ENCODE measurements at places on chromosomes 1 and 21.

- no peak for DNase-seq
Observed at GRCh38 chr1:161260376-161261260, 2.1 kb downstream of the PCP4L1 start.

DNA sequence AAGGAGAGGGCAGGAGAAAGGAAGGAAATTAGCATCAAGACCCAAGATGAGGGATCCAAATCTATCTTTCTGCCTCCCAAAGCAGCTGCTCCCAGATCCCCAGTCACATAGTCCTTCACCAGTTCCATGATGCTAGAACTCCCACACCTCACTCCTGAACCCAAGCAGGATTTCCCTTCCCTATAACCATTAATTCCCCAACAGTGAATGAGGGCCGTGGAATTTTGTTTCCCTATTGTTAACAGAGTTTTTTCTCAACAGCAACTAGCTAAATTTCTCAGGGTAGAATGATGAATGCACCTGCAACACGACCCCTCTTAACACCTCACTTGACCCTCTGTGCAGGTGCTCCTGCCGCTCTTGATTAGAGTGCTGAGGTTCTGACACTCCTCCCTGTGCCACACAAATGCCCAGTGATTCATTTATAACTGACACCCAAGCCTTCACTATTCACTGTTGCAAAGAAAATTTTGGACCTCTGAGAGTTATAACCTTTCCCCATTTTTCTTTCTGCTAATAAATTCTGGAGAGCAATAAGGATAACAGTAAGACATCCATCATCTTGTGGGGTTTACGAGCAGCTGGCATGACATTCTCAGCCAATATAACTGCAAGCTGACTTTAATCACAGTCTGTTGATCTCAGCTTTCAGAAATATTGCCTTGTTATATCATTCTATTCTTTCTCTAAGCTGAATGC is 25.4 kb upstream of the NPL start:
- no peak for DNase-seq

DNA sequence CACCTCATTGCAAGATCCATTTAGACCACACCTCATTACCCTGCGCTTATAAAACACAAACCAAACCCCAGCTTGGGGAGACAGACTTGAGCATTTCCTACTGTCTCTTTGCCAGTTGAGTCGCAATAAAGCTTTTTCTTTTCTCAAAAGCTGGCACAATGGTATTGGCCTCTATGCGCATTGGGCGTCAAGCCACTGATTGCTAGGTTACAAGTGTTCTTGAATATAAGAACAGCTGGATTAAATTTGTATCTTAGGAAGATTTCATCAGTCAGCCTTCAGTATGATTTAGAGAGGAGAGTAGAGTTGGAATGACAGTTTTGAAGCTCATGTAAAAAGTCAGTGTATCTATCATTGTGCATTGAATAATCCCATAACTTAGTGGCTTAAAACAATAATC is 84.9 kb upstream of the RAB4A start:
- no peak for DNase-seq

- DNase-seq = no peak
Observed at GRCh38 chr21:16196001-16196400, 466.2 kb downstream of the USP25 start.

DNA sequence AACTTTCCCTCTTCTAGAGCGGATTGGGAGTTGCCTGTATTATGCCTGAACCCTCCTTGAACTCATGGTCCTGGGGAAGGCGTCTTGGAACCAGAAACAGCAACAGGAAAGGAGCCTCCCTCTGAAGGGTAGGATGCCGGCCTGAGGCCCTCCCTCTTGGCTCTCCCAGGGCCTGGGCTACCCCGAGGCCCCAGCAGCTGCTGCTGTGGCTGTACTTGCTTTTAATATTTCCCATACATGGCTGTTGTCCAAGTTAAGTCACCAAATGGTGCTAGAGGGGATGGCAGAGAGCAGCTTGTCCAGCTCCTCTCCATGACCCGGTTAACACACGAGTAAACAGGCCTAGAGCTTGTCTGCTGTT is 10.5 kb downstream of the CHRNB2 start:
- DNase-seq = no peak

GRCh38 chr1:95049935-95050334 is 22.8 kb downstream of the ALG14 start:
- DNase-seq = no peak

- no peak for DNase-seq
Observed at GRCh38 chr1:50476800-50477199, 53.6 kb upstream of the DMRTA2 start.

- no peak for DNase-seq
Observed at GRCh38 chr1:233326811-233327650, 493 bp upstream of the MAP3K21 start.

DNA sequence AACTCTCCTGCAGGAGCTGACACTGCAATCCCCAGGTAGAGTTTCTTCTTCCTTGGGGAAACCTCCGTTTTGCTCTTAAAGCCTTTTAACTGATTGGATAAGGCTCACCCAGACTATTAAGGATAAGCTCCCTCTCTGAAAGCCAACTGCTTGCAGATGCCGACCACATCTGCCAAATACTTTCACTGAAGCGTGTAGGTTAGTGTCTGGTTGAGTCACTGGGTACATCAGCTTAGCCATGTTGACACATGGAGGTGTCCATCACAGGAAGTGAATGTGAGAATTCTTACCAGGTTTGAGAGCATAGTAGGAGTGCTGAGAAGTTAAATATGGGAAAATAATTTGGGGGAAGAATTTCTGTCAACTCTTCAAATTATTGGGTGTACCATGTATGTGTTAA is 202.0 kb downstream of the AJAP1 start:
- DNase-seq = no peak

GRCh38 chr1:54887665-54888071 is 673 bp upstream of the DHCR24 start:
- no peak for DNase-seq

- no peak for DNase-seq
Observed at GRCh38 chr1:154361357-154361756, 36.0 kb downstream of the ATP8B2 start.

DNA sequence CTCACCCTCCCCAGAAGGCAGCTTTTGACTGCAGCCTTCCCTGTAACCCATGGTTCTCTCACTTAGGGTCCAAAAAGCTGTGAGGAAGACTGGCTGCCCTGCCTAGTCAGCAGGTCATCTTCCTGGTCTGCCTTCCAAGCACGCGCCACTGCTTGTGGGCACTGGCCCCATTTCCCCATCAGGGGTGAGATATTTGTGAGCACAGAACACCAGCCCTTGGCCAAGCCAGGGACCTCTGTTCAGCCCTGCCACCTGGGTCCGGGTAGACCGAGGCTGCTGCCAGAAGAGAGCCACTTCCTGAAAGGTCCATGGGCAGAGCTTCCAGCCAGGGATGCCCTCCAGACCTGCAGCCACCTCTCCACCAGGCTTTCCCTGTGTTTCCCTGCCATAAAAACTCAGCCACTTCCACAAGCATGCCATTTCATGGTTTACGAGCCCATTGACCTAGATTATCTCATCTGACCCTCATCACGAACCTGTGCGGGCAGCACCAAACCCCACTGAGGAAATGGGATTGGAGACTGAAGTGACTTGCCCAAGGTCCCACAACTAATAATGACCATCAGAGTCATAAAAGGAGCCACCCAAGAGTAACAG is 40.5 kb downstream of the GLIS1 start:
- DNase-seq = no peak

DNA sequence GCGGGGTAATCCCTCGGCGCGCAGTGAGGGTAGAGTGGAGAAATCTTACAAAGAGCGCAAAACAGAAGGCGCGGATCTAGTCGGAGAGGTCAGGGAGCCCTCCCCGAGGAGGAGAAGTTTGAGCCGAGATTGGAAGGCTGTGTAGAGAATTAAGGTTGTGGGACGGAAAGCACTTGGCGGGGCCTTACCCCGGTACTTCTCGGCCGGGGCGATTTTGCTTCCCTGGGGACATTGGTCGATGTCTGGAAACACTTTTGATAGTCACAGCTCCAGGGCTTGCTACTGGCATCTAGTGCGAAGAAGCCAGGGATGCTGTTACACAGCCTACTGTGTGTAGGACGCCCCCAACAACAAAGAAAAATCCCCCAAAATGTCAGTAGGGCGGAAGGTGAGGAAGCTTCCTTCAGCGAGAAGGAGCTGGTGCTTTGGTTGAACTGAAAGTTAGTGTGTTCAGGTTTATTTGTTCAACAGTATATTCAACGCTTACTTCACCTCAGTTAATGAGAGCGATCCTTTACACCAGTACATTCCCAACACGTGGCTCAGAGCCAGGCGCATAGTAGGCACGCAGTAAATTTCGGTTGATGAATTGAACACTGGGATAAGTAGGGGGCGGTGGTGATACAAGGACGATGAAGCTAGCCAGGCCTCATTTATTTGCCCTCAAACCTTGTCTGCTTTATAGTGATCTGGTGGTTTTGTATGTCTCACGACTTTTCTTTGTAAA is 807 bp downstream of the CEP85 start:
- no peak for DNase-seq

GRCh38 chr1:91765880-91766443 is 120.0 kb downstream of the TGFBR3 start:
- no peak for DNase-seq

- no peak for DNase-seq
Observed at GRCh38 chr1:150022357-150022756, 11.8 kb upstream of the OTUD7B start.

DNA sequence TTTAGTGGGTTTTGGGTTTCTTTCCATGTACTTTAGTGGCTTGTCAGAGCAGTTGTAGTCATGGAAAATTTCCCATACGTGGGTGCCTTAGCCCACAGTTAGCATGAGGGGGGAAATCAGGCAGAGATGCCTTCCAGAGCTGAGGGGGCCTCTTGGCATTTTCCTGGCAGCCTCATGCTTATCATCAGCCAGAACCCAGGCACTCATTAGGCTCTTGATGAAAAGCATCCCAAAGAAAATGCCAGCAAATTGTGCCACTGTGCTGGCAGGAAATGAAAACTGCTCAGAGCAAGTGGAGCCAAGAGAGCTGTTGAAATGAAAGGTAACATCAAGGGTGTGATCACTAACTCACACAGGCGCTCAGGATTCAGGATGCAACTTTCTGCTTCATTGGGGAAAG is 128.0 kb downstream of the TNNI3K start:
- DNase-seq = no peak

- no peak for DNase-seq
Observed at GRCh38 chr1:233587958-233588799, 25.7 kb upstream of the KCNK1 start.

DNA sequence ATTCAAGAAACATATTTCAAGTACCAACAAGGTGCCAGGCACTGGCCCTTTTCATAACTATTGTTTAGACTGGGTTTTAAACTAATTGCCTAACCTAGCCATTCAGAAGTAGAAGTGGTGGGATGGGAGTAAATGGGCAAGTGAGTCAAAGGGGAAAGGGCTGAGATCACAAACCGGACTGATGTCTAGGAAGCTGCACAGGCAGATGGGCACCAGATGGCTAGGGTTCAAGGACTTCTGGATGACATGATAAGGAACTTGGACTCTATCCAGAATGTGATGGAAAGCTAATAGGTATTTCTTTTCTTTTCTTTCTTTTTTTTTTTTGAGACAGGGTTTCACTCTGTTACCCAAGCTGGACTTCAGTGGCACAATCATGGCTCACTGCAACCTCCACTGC is 46.6 kb downstream of the LYST start:
- no peak for DNase-seq

DNA sequence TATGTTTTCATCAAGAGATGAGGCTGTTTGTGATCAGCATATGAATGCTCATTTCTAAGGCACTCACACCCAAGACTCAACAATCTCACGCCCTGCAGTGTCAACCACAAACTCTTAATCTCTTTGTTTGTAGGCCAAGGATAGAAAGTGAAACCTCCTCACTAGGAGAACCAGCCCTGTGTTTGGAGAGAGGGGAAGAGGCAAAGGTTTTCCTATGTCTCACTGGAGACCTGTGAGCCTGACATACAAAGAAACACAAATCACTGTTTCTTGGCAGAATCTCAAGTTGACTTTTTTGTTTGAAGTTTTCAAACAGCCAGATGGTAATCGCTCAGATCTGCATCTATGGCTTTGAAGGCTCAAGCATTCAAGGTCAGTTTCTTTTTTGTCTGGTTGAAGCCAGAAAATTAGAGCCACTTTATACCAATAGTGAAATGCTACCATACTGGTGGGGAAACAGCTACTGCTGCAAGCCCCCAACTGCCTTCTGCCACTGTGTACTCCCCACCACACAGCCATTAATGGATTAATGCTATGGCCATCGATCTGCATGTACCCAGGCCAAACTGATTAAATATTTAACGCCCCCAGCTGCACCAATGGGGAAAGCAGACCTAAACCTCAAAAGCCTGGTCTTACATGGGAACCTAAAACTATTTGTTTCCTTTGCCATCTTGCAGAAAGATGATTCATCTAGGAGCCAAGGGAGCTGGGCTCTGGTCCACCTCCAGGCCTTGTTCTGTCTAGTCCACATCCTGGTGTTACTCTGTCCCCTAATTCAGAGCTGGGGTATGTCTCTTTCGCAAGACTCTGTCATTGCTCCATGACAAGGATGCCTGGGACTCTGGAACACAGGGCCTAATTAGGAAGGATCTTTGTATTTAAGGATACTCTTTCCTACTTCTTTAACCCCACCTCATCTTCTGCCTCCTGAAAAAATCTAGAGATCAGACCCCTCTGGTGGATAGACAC is 16.3 kb downstream of the PDZK1 start:
- DNase-seq = peak; percentile 26

DNA sequence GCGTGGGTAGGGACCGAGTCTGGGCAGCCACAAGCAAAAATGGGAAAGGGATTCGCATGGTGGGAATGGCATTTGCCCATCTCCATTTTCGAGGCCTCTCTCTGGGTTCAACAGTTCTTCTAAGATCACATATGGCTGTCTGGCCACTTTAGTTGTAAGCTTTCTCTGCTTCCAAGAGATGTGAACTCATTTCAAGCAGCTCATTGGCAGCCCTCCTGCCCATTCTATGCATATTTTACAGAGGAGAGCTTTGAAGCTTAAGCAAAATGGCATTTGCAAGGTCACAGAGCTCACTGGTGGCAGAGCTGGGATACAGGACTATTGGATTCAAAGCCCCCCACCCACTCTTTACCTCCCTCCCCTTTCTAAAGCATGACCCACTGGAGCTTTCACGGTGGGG is 93.7 kb downstream of the HHIPL2 start:
- DNase-seq = peak; percentile 12

GRCh38 chr1:38283696-38284470 is 237.3 kb upstream of the POU3F1 start:
- no peak for DNase-seq

DNA sequence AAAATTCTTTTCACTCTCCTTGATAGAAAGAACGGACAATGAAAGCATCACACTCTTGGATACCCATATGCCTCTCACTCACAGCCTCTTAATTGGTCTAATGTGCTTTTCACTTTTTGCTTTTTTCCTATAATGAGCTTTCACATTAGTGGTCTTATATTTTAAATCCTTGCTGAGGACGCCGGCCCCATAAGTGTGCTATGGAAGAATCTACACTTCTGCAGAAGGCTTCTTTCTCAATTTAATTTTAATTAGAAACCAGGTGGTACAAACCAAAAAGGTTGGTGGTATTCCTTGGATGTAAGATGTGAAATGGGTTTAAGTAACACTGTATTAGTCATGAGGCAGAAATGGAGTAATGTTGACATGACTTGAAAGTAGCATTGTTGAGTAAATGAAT is 190.6 kb upstream of the NFIA start:
- DNase-seq = no peak

All from BJ (cell line).